ENCODE measurements at places on chromosomes 5 and 9. TPM values are rescaled to one million over a fixed set of nuclear protein-coding genes. Genes with fewer than 3 reads are reported as not detected.

DNA sequence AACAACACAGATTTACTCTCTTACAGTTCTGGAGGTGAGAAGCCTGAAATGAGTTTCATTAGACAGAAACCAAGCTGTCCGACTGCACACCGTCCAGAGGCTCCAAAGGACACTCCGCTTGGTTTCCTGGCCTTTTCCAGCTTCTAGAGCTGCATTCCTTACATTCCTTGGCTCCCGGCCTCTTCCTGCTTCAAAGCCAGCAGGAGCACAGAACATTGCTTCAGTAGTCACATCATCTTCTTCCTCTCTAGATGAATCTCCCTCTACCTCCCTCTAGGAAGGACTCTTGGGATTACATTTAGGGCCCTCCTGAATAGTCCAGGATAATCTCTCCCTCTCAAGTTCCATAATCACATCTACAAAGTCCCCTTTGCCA, 213.3 kb downstream of the CDK5RAP2 start:
- DNase-seq: peak; percentile 63

DNA sequence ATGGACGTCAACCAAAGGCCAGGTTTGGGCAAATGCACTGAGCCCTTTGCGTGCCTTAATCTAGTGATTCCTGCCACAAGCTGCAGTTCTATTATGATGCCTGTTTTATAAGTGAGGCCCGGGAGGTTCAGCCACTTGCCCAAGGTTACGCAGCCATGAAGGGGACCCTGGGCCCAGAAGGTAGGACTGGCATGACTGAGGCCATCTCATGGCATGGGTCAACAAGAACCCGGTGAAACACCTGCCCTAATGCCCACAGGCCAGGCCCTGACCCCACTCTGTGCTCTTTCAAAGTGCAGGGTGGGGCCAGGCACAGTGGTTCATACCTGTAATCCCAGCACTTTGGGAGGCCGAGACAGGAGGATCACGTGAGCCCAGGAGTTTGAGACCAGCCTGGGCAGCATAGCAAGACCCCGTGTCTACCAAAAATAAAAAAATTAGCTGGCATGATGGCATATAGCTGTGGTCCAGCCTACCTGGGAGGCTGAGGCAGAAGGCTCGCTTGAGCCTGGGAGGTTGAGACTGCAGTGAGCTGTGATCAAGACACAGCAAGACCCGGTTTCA, 8.6 kb downstream of the NINJ1 start:
- no peak for DNase-seq

DNA sequence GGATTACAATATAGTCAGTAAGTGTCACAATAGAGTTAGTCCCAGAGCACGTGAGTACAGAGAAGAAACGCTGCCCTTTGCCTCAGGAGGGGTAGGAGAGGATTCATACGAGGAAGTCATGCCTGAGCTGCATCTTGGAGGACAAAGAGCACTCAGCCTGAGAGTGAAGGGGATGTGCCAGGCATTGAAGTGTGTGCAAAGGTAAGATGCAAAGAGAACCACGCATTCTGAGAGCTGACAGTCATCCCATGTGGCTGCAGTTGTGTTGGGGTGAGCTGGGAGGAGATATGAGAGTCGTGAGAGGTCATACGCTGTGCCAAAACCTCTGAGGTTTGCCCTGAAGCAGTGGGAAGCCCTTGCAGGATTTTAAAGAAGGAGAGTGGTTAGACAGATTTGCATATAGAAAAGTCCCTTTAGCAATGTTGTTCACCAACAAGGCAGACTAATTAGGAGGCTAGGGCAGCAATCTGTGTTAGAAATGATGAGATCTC, 97.5 kb downstream of the PIP5K1B start:
- DNase-seq: no peak

GRCh38 chr9:99253134-99253533, 31.1 kb downstream of the SEC61B start:
- peak; percentile 46 for DNase-seq

- DNase-seq: no peak
These were observed 38.8 kb upstream of the SHB start for GRCh38 chr9:38107811-38108304.

DNA sequence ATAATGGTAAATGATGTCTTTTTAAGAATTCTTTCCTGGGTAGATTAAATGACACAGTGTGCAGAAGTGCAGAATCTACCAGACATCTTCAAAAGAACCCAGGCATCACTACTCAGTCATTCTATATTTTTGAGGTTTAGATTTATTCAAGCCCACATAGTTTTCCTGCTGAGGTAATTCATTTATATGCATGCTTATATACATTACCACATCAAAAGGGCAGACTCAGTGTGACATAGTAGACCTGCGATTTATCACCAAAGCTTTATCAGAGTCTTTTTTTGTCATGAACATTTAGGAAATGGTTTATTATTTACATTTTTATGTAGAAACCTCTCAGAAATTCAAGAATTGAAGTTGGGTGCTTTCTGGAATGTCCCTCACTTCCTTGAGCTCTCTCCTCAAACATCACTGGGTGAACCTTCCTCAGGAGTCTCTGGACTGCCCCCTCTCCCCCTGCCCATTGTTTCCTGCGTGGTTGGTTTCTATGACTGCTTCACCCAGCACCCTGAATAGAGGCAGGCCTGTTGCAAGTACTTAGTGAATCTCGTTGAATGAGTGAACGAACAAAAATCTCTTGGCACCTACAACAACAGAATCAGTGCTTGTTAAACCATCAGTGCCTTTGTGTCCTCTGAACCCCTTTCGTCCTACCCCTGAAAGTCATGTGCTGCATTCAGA, 42.5 kb downstream of the ADAMTS16 start:
- DNase-seq: no peak

- DNase-seq: no peak
These were observed 205.6 kb upstream of the CLINT1 start for GRCh38 chr5:158064334-158065123.

- DNase-seq: no peak
These were observed 258.7 kb upstream of the IRX4 start for GRCh38 chr5:2141254-2142000.

GRCh38 chr5:9545136-9545991, 511 bp downstream of the SEMA5A start:
- no peak for DNase-seq

Gene FCHO2
- total RNA-seq: 14.7 TPM

Gene NFIB
- total RNA-seq: 8.9 TPM

Gene VCP
- total RNA-seq: 383 TPM

Gene FOXD4L5
- not detected for total RNA-seq

Gene OTP
- not detected for total RNA-seq
